ENCODE measurements at places on chromosomes 2 and 18.

- DNase-seq, result no peak
Observed at GRCh38 chr2:120647487-120647886, 88.2 kb upstream of the GLI2 start.

DNA sequence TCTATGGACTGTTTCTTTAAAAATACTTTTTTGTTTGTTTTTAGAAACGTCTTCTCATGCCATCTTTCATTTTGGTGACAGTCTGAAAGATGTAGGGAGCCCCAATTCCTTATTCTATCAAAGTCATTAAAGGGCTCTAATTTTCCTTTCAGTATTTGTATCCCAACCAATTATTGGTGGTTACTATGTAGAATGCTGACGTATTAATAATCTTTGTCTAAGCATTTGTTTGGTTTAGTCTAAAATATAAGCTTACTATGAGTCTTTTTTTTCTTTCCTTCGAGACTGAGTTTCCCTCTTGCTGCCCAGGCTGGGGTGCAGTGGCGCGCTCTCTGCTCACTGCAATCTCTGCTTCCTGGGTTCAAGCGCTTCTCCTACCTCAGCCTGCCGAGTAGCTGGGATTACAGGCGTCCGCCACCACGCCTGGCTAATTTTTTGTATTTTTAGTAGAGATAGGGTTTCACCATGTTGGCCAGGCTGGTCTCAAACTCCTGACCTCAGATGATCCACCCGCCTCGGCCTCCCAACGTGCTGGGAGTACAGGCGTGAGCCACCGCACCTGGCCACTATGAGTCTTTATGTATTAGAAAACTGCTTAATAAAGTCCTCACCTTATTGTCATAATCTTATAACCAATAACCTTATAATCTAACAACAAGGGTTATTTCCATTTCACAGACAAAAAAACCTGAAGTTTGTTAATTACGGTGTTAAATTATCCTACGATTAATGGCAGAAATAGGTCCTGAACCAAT lies 849 bp upstream of the VRK2 start:
- no peak for DNase-seq

GRCh38 chr2:53536583-53537361 lies 230.8 kb upstream of the CHAC2 start:
- no peak for DNase-seq

GRCh38 chr2:15119722-15120175 lies 441.4 kb downstream of the NBAS start:
- DNase-seq, result no peak

DNA sequence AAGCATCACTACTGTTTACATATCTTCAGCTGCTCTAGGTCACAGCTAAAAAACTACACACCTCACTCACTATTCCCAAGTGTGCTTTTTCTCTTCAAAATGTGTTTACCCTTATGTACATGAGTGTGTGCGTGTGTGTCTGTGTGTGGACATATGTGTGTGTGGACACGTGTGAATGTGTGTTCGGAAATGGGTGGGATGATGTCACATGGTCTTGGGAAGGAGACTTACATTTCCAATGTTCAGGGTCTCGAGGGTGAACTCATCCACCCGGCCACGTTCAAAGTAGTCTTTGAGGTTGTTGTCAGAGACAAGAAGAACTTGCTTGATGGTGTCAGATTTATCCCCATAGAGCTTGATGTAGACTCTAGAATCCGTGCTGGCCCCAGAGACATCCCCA lies 87.8 kb downstream of the LOXHD1 start:
- DNase-seq, result no peak

DNA sequence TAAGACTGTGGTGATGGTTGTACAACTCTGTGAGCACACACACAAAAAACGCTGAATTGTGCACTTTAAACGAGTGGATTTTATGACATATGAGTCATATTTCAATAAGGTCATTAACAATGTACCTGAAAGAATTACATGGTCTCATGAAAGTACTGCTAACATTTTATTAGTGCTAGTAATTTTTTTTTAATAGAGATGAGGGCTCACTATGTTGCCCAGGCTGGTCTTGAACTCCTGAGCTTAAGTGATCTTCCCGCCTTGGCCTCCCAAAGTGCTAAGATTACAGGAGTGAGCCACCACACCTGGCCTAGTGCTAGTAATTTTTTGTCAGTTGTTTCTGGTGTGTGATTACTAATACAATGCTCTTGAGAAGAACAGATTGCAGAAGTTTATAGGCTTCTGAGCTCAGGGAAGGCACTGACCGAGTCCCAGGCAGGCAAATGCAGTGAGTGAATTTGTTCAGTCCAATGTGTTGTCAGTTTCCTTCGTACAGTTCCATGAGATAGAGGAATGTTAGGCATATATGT lies 177.0 kb downstream of the TGIF1 start:
- no peak for DNase-seq

- DNase-seq, result no peak
Observed at GRCh38 chr2:7467782-7468447, 550.7 kb downstream of the RNF144A start.

GRCh38 chr2:23323198-23323916 lies 61.6 kb upstream of the KLHL29 start:
- no peak for DNase-seq

DNA sequence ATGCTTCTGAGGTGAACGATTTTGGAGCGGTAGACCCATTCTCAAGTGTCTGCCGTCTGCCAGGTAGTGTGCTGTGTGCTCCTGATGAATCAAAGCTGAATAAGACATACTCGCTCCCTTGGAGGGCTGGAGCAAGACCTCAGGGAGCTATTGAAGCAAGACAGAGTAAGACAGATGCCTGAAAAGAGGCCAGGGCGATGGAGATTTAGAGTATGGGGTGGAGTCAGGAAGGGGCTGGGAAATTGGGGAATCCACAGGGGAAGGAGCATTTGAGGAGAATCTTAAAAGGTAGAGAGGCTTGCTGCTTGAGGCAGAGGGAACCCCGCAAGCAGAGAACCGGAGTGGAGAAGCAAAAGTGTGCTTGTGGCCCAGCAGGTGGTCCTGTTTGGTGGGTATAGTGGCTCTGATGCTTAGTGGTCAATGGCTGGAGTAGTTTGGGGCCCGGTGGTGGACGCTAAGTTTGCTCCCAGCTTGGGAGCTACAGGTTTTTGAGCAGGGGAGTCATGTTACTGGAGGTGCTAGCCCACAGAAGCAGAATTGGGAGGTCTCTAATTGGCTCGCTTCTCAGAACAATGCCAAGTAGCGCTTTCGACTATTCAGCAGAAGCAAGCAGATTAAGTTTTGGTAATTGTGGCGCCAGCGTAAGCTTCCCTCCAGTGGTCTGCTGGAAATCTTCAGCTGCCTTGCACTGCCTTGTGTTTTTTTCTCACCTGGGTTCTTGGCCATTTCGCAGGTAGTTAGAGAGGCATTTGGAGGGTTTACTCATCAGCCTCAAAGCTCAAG lies 2.0 kb downstream of the CNNM4 start:
- DNase-seq, result no peak

DNA sequence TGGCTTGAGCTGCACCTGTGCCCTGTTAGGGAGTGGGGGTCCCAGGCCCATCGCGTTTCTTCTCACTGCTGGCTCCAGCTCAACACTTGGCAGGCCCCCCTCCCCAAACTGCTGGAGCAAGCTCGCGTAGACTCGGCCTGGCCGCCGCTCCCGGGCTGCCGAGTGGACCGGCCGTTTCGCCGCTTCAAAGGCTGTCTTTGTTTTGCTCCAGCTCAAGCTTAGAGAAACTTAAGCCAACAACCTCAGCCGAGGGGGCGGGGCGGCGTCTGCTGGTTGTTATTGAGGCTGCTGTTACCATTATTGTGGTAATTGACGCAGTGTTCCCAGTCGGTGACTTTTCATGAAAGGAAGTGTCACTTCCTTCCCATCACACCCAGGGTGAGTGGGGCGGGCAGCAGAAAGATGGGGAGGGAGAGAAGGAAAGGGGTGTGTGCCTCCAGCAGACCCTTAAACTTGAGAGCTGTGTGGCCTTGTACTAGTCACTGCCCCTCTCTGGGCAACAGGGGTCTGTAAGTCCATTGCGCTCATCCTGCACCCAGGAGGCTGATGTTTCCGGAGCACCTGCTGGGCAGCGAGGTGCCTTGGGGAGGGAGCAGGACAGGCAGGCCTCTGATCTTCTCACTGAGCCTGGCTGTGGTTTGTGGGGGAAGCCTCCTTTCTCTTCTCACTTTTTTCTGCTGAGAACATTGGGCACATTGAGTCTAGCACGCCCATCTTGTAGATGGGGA lies 2.1 kb downstream of the ARID5A start:
- no peak for DNase-seq

GRCh38 chr18:28581521-28582071 lies 404.7 kb upstream of the CDH2 start:
- DNase-seq, result peak; percentile 6

DNA sequence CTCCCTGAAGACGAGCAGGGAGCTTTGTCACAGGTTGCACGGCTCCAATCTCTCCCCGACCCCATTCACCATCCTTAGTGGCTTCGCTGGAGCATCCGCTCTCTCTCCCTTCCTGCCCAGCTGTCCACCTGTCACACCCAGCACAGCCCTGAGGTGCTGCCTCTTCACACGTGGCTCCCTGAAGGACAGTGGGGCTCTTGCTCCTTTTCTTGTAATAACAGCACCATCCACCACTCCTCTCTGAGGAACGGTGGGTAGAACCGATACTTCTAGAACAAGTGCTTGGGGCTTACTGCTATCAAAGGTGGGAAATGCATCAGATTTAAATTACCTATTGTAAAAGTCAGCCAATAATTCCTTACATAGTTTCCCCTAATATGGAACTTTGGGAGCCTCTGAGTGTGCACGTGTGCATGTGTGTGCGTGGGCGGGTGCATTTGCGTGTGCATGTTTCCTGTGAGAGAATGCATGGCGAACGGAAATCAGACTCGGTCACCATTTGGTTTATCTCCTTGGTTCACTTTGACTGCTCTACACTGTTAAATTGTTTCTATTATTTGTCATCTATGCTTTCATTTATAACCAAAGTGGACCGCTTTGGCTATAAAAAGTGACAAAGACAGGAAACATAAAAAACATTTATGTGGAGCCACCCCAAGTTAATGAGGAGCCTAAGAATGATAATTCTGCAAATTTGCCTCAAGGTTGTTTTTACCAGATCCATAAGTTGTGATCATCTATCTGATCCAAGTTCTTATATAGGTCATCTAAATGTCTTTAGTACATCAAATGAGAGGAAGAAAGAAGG lies 39.1 kb downstream of the KLHL29 start:
- DNase-seq, result no peak

DNA sequence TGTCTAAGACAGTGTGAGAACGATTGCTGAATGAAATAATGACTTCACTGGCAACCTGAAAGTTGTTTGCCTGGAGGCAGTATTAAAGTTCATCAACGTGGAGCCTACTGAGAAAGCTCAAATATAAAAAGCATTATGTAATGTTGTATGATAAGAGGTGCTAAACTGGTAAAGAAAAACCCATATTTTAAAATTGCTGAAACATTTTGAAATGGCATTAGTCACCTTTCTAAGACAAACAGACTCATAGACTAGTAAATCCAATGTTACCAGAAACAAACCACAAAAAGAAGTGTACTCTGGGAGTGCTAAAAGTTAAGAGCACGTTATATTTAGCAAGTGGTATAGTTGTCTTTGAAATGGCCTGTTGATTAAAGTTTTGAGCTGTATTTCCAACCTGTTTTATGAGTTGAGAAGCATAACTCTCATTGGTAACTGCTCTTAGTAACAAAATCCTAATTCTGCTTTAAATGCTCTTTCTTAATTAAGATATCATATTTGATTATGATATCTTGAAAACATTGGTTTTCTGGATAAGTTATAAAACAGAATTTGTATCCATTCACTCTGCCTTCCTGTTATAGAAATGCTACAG lies 62.7 kb downstream of the CYP1B1 start:
- DNase-seq, result no peak

DNA sequence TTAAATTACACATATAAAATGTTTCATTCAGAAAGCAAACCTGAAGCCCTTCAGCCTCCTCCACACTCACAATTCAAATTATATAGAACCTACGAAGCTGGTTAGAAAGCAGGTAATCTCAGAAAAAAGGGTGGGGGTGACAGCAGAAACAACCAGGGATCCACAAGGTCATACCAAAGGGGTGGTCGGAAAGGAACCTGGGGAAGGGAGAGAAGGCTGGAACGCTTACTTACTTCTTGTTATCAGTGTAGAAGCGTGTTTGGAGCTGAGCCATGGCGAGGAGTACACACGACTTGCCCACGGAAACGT lies 316 bp downstream of the WDR12 start:
- no peak for DNase-seq

DNA sequence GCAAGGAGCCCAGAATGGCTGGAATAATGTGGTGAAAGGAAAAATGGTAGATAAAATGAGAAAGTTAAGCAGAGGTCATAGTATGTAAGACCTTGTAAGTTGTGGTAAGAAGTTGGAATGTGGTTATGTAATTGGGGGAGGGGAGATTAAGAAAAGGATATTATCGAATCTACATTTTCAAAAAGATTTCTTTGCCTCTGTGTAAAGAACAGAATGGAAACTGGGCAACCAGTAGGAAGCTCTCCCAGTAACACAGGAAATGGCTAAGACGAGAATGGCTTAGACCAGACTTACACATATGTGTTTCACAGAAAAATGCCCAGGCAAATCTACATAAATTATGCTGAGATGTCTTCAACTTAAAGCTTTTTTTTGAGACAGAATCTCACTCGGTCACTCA lies 13.2 kb downstream of the MEMO1 start:
- no peak for DNase-seq

- DNase-seq, result peak; percentile 46
Observed at GRCh38 chr2:235669983-235670962, 176.4 kb downstream of the AGAP1 start.

GRCh38 chr2:46816846-46817726 lies 98.5 kb downstream of the MCFD2 start:
- DNase-seq, result no peak

DNA sequence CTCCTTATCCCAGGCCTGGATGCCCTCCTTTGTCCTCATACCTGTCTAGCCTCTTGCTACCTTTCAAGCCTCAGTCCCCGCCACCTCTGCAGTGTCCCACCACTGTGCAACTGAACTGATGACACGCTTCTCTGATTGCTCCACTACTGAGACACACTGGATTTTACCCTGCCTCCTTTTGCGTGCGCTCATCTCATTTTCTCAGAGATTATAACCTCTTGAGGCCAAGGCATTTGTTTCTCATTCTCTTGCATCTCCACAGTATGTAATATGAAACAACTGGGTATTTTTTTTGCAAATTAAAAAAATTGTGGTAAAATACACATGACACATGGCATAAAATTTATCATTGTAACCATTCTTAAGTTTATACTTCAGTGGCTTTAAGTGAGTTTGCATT lies 95.4 kb downstream of the PRKCE start:
- DNase-seq, result no peak
